ENCODE measurements at places on chromosomes 1 and 21.

DNA sequence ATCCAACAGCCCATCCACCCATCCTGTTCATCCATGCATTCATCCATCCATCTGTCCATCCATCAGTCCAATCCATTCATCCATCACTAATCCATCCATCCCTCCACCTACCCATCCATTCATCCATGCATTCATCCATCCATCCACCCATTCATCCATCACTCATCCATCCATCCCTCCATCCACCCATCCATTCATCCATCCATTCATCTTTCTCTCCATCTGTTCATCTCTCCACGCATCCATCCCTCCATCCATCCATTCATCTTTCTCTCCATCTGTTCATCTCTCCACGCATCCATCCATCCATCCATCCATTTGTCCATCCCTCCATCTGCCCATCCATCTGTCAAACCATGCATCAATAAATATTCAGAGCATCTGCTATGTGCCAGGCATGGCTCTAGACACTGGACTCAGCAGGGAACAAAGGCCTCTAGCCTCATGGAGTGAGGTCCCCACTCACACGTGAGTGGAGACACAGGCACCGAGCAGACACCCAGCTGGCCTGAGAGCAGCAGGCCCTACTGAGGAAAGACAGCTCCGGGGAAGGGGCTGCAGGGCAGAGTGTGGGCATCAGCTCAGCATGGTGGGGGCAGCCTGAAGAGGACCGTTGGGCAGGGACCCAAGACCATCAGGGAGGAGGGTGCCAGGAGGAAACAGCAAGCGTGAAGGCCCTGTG, 9.6 kb downstream of the KRTAP10-1 start:
- no peak for DNase-seq

DNA sequence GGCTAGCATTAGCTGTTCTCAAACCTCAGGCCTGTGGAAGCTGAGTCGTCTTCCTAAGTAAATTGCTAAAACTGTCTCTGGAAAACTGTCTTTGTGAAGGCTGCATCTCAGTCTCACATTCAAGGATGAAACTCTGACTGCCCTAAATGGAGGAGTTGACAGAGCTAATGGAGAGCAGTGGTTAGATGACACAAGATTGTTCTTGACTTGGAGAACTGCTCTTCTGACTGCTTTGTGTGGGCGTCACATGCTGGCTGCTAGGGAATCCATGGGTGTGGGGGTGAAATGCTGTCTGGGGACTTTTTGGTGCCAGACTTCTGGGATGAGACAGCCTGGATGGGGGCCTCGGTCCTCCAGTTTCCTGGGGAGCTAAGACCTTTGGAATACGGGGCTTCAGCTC, 24.5 kb upstream of the TSPAN2 start:
- no peak for DNase-seq

- DNase-seq = no peak
Measured at GRCh38 chr1:229217716-229218115, 53.2 kb upstream of the RAB4A start.

DNA sequence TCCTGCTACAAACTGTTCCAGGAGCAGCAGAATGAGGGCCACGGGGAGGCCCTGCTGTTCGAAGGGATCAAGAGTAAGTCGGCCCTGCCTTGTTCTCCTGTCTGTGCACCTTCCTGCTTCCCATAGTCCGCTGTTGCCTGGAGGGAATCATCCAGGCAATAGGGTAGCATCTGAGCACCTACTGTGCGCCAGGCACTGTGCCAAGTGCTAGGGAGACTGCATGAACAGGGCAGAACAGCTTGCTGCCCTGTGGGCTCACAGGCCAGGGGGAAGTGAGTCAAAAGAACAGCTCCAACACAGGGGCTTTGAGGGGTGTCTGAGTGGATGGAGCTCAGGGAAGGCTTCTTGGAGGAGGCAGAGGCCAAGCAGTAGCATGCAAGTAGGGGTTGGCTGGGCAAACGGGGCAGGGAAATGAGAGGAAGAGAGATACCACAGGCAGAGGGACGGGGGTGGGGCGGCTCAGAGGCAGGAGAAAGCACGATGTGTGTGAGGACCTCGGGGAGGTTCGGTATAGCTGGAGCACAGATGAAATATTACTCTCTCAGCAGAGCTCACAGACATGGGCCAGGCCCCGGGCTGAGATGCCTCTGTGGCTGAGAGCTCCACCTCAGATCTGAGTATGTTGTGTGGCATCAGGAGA, 15.5 kb upstream of the PADI6 start:
- DNase-seq = no peak

- DNase-seq = no peak
Measured at GRCh38 chr21:42755766-42756579, 102.6 kb downstream of the PDE9A start.

GRCh38 chr1:10051656-10052055, 18.9 kb downstream of the UBE4B start:
- no peak for DNase-seq

DNA sequence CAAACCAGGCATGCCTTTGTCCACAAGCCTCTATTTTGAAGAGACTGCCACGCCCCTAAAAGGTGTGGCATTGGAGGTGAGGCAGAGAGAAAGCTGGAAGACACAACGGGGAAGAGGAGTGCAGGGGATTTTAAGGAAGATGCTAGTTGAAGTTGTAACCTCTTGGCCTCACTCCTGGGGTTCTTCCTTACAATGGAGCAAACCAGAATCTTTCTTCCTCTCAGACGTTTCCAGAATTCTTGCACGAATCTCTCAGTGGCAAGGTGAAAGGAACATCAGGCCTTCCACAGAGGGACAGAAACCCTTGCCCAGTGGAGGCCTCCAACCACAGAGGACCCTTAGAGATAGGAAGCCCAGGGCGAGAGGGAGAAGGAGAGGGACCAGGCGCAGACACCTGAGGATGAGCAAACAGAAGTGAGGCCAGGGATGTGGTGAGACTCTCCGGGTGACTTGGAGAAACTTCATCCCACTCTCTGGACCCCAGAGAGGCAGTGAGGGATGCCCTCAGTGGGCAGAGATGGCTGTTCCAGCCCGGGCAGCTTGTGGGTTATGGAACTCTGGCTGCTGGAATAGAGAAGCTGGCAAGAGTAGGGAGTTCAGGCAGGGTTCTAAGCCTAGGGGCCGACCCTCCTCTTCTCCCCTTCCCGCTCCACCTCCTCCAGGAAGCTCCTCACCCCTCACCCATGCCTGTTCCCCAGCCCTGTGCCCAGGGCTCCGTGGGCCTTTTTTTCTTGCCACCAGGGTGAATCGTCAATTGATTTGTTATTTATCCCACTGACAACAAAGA, 136.8 kb upstream of the RUNX3 start:
- no peak for DNase-seq

GRCh38 chr1:97200595-97200994, 479.0 kb downstream of the PTBP2 start:
- no peak for DNase-seq

- no peak for DNase-seq
Measured at GRCh38 chr1:171509191-171509590, 23.9 kb downstream of the PRRC2C start.
